ENCODE measurements at places on chromosomes 5 and 9.

DNA sequence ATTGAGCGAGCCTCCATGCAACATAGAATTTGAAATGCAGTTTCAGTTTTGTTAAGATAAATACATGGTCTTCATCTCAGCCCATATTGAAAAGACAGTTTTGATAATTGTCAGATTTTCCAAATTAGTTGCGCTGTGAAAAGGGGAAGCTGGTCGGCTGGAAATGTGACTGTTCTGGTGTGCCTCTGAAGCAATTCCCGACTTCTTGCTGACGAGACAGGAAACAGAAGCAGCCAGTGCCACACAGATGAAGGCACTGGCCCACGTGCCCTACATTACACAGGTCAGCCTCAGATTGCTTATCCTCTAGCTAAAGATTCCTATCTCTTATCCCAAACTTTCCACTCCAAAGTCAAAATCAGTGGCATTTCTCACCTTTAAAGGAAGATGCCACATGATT is 214.1 kb upstream of the TLE4 start:
- DNase-seq: no peak

DNA sequence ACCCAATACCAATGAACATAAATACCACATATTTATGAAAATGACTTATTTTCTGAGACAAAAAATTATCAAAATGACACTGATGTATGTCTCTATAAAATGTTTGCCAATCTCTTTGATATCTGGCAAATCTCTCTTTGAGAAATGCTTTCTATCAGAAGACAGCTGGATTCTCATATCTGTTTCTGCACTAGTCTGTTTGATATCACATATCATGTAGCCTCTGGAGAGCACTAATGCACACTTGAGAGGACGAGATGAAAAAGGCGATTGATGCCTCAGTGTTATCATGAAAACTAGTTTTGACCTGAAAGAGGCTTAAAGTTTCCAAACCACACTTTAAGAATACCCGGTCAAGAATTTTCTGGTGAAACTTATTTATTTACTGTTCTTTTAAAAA is 29.1 kb upstream of the ANKRD55 start:
- DNase-seq: no peak

DNA sequence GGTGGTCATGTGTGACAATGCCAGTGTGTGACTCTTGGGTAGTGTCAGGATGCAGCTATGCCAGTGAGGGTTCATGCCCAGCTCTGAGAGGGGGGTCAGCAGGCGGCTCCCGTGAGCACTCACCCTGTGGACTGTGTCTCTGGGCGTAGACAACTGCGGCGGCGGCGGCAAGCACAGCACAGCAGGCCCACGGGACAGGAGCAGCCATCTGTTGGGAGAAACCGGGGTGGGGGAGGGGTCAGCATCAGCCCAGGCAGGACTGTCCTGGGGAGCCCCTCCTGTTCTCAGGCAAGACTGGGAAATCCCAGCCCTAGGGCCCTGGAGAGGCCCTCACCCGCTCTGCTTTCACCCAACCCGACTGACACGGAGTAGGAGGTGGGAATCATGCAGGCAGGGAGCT is 20.8 kb downstream of the CNTFR start:
- DNase-seq: no peak

DNA sequence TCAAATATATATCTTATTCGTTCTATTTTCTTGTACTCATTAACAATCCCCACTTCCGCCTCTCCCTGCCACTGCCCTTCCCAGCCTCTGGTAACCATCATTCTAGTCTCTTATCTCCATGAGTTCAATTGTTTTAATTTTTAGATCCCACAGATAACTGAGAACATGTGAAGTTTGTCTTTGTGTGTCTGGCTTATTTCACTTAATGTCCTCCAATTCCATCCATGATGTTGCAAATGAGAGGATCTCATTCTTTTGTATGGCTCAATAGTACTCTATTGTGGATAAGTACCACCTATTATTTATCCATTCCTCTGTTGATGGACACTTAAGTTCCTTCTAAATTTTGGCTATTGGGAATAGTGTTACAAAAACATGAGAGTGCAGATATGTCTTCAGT is 17.2 kb upstream of the CMYA5 start:
- DNase-seq: no peak

DNA sequence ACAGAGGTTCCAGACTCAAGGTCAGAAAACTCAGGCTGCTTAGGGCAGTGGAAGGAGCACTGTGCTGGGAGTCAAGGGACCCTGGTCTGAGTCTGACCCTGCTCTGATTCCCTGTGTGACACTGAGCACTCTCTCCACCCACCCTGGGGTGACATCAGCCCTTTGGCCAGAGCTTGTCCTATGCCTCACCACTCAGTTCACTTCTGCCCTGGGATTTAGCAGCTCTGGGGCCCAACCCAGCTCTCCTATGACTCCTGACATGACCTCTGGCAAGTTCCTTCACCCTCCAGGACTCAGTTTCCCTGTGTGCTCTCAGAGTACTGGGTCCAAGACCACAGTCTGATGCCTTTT is 63.9 kb downstream of the FAM114A2 start:
- no peak for DNase-seq

- no peak for DNase-seq
Observed at GRCh38 chr5:96478983-96479382, 45.9 kb upstream of the PCSK1 start.

- peak; percentile 52 for DNase-seq
Observed at GRCh38 chr9:121353241-121354061, 16.6 kb downstream of the STOM start.

- no peak for DNase-seq
Observed at GRCh38 chr9:88950341-88951154, 40.7 kb upstream of the S1PR3 start.

DNA sequence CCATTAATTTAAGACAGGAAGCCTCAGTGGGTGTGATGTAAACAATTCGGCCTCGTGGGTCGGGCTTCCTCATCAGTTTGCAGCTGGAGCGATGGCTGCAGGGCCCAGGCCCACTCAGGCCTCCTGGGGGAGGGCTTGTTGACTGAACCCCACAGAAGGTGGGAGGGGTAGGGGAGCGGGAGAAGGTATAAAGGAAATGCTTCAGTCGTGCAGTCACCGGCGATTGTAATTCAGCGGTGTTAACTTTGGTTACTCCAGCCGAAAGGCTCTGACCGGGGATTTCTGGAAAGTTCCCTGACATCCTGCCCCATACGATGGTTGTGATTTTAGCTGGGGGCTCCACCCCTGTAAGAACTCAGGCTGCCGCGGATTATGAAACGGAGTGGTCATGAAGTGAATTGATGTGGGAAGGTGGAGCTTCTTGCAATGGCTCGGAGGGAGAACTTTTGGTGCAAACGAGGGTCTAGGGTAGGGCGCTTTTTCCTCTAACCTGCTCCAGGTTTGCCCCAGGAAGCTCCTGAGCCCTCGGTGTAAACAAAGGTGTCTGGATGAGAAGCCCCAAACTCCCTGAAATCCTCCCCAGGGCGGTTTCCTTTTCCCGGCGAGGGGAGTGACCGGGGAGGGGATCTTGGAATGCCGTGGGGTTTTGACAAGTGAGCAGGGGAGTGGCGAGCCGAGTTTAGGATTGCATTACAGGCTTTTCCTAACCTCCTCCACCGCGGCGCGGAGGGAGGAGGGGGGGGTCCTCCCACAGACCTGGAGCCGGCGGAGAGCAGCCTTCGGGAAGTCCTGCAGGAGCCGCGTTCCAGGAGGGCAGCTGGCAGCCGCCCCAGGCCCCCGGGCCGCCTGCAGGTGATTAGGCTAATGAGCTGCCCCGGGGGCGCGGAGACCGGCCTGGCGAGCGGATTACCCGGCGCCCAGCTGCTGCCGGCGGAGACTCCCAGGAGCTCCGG is 215.5 kb downstream of the PDZD2 start:
- no peak for DNase-seq

GRCh38 chr9:137319739-137320551 is 17.9 kb upstream of the NRARP start:
- no peak for DNase-seq

DNA sequence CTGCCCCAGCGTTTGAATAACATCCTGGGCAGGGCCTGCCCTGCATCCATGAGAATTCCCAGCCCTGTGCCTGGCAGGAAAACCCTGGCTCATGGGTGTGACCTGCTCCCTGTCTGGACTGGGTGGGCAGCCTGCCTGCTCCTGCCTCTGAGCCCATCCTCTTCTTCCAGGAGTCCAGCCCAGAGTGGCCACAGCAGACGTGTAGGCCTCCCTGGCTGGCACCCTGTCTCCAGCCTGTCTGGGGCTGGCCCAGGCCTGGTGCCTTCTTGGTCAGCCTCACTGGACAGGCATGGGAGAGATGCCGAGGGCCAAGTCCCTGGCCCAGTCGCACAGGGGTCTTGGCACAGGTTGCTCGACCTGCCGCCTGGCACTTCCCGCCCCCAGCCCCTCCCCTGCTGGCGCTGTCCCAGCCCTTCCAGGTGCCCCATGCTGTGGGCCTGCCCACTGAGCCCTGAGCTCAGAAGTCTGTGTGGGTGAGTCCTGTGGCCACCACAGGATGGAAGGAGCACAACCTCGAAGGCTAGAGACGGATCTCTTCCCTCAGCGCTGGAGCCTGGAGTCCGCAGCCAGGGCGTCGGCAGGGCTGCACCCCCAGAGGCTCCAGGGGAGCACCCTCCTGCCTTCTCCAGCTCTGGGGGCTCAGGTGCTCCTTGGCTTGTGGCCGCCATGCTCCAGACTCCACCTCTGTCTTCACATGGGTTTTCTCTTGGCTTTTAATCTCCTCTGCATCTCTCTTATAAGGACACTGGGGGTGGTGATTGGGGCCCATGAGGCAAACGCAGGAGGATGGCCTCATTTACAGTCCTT is 11.8 kb upstream of the COL5A1 start:
- DNase-seq: no peak

DNA sequence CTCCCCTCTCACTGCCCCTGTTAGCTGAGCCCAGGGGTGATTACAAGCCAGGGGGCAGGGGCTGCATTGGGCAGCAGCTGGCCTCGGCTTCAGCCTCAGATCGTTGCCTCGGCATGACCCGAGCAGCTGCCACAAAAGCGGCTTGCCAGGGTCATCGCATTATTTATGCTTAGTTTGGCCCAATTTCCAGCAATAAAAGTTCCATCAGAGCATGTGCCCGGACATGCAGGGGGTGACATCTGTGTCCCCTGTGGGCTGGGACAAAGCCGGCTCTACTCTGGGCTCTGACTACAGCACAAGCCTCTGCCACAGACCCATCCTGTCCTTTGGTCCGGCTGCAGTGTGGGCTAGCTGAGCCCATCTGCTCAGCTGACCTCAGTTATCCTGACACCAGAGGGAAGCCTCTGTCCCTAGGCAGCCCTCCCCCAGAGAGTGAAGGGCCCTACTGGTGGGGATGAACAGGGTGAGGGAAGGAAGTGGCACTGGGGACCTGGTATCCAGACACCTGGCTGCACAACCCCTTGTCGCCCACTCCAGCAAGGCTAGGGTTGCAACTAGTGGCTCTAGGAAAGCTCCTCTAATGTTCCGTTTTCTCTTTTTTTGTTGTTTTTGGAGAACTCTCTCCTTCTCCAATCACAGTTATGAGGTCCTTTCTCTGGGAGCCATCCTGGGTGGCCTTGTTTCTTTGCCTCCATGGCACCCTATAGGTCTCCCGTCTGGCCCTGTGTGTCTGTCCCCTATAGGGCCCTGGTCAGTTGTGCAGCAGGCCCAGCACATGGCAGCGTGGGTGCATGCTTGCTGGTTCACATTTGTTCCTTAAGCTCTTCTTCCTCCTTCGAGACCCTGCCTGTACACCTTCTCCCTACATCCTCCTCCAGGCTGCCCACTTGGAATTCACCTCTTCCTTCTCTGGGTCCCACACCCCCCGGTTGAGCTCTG is 13.3 kb upstream of the GADD45G start:
- DNase-seq: no peak

DNA sequence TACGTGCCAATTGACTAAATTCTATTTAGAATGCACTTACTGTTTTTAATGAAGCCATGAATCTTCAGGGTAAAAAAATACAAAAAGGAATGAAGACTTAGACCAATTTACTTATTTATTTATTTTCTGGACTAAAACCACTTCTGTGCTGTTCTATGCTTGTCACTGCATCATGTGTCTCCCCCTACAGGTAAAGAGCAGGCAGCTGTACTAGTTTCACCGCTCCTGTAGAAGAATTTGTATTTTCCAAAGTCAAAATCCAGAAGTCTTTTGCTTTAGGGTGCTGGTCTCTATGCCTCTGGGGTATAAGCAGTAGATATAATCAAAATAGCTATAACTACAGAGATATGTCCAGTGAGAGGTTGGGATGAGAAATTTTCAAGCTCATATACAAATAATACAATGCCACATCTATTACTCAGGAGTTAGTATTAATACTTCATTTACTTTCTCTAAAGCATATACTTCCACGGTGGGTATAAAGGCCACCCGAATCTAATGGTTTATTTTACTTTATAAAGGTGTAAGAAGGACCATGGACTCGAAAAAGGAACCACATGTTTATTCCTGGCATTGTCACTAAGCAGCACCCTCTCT is 591.5 kb downstream of the RAB3C start:
- peak; percentile 8 for DNase-seq

GRCh38 chr5:154482528-154483449 is 4.8 kb upstream of the HAND1 start:
- no peak for DNase-seq

- no peak for DNase-seq
Observed at GRCh38 chr9:80282766-80283165, 711.0 kb downstream of the TLE4 start.

DNA sequence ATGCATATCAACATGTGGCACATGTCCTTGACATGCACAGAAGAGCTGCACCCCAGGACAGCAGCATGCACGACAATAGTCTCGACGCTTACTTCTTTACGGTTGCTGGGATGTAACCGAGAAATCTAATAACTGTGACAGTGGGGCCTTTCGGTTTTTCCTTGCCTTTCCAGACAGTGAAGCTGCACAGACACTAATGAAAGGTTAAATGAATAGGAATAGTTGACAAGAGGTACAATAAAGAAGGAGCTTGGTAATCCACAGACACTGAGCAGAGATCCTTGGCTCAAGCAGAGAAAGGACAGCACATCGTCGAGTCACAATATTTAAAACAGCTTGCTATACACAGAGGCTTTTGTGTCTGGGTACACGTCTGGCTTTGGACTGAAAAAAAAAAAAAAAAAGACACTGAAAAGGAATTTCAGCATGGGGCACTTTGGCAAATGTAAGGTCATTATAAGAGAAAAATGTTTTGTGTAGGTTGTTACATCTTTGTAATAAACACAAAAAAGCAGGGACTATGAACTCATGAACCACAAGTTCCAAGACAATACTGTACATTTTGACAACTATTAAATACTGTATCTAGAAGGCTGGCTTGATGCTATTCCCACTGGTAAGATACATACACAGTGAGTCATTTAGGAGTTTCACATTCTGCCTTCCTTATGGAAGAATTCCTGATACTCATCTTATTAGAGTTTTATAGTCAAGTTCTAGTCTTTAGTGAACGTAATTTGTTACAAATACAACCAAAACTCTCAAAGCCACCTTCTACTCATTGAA is 5.6 kb downstream of the BNC2 start:
- DNase-seq: no peak

GRCh38 chr5:4862500-4862899 is 277.6 kb upstream of the ADAMTS16 start:
- no peak for DNase-seq

All from T-cell (primary cell).